ENCODE measurements at places on chromosomes 5 and 9. TPM values are rescaled to one million over a fixed set of nuclear protein-coding genes. Genes with fewer than 3 reads are reported as not detected.

Gene CERCAM
- total RNA-seq, result 109 TPM

Gene F12
- total RNA-seq, result 1.4 TPM

Gene CAPSL
- not detected for total RNA-seq

Gene ZNF483
- 2.6 TPM for total RNA-seq

Gene CDKN2A
- total RNA-seq, result 21.8 TPM

GRCh38 chr9:99011161-99011709 lies 67.5 kb downstream of the COL15A1 start:
- DNase-seq, result no peak

- DNase-seq, result no peak
Observed at GRCh38 chr5:149608936-149609545, 27.7 kb downstream of the ARHGEF37 start.

Gene CCL27
- not detected for total RNA-seq

GRCh38 chr9:112059145-112059965 lies 115.7 kb downstream of the SUSD1 start:
- DNase-seq, result peak; percentile 90

Gene INSYN2B
- total RNA-seq, result 7.8 TPM

Gene PRDM9
- total RNA-seq, result not detected

Gene HRH2
- under 0.01 TPM for total RNA-seq

Gene PFN3
- not detected for total RNA-seq

All from fibroblast of the aortic adventitia (primary cell).